ENCODE measurements at places on chromosomes 4 and X.

GRCh38 chr4:54586320-54586955 lies 71.3 kb upstream of the KIT start:
- DNase-seq = no peak

DNA sequence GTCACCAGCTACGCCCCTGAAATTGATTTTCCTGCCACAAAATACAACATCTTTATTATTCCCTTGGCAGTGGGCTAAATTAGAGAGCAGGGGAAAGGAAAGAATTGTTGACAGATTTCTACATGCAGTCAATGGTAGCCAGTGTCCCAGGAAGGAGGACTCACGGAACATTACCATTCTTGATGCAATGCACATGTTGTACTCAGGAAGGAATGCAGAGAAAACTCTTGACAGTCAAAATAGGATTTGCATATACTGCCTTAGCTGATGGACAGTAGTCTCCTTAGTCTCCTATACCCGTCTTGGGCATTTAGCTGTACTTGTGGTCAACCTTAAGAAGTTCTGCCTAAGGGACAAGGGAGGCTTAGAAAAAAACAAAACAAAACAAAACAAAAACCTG lies 158.0 kb upstream of the GYPA start:
- no peak for DNase-seq

DNA sequence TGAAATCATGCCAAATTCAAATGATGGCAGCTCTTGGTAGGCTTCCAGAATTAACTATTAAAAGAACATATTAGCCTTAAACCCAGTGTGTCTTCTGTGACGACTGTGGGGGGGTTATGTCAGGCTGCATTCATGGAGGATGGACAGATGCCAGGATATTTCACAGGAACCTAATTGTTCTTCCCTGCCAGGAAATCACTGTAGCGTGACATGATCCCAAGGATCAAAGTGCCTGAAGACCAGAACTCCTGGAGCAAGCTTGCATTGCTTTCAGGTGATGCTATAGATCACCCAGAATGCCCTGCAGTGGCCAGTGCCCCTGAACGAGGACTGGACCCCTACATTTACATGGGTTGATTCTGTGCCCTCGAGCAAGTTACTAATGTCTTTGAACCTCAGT lies 1093.0 kb upstream of the TENM3 start:
- no peak for DNase-seq

GRCh38 chr4:39846705-39847104 lies 131.0 kb downstream of the PDS5A start:
- DNase-seq = no peak

GRCh38 chr4:24889991-24890390 lies 22.9 kb downstream of the CCDC149 start:
- DNase-seq = no peak

DNA sequence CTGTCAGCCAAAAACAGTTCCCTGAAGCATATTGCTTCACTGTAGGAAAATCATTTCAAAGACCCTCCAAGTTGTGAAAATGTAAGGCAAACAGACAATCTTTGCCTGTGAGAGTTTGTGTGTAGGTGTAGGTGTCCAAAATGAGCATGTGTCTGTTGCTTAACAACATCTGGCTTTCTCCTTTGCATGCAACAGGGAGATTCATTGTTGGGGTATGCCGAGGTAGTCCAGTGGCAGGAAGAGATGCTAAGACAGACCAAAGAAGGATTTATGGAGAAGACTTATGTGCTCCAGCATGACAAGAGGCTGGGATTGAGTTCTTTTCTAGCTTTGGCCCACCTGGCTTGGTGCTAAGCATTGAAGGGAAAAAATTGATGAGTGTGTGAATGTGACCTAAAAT lies 29.8 kb upstream of the SMAD1 start:
- DNase-seq = no peak

GRCh38 chrX:78665342-78665741 lies 6.2 kb upstream of the RTL3 start:
- no peak for DNase-seq

- DNase-seq = no peak
Measured at GRCh38 chr4:183828125-183828524, 77.0 kb upstream of the STOX2 start.

DNA sequence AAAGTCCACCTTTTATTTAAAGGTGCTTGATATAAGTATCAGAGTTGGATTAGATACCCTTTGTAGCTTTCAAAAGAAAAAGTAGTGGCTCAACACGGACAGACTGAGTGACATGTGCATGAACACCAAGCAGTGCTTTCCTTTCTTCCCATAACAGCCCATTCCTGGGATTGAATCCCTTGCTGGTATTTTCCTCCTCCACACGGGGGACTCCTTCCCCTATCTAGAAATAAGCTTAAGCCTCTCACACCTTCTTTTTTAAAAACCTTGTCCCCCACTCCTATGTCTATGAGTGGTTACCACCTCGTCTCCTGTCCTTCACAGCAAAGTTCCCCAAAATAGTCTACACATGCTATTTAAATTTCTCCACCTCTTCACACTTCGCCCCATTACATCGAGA lies 5.1 kb downstream of the AP1S2 start:
- DNase-seq = no peak

DNA sequence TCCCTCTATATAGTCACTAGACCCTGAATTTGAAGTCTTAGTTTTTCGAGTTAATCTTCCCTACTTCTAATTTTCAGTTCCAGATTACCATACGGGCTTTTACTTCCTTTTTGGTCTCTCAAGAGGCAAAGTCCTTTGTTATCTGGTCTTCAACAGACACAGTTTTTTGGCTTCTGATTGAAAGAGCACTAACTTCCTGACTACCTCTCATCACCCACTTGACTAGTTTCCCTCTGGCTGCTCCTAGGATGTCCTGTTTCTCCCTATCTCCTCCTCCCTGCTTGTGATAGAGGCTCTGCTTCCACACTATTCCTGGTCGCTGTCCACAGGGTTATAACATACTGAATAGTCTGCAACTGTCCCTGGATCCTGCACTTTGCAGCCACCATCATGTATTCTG lies 16.7 kb upstream of the WDR44 start:
- DNase-seq = no peak

- peak; percentile 68 for DNase-seq
Measured at GRCh38 chr4:77074981-77075855, 571 bp downstream of the CCNI start.

DNA sequence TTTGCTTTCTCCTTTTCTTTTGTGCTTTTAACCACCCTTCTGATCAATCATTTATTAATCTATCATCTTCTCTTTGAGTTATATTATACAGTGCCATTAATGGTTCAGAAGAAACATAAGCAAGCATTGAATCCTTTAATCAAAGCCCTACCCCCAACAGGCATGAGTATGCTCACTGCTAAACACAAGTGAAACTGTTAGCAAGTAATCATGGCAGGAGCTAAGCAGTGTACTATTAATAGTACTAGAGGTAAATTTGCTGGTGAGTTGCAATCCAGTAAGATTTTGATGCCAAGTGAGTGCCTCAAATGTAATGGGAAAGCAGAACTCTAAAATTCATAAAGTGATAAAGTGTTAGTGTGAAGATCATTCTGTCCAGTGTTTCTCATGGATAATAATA lies 57.2 kb downstream of the FNIP2 start:
- no peak for DNase-seq

DNA sequence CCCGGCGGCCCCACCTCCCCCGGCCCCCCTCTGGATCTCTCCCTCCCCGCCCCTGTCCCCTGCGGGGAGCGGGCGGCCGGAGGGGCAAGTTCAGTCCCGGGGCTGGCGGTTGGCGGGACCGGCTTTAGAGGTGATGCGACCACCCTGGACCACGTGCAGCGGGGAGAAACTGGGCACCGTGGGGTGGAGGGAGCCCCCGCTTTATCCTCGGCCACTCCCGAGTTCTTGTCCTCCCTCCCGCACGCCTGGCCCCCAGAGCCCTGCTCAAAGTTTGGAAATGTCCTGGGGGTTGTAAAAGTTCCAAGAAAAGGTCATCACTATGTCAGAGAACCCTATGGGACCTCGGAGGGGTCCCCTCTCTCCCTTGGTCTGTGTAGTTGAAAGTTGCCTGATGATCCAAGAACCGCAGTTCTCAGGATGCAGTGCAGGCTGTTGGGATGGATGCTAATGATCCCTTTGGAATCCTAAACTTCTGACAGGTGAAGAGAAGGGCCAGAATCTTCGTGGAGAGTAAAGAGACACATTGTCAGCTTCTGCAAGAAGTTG lies 411 bp upstream of the VEGFC start:
- no peak for DNase-seq

- no peak for DNase-seq
Measured at GRCh38 chr4:4870576-4871241, 11.2 kb downstream of the MSX1 start.

DNA sequence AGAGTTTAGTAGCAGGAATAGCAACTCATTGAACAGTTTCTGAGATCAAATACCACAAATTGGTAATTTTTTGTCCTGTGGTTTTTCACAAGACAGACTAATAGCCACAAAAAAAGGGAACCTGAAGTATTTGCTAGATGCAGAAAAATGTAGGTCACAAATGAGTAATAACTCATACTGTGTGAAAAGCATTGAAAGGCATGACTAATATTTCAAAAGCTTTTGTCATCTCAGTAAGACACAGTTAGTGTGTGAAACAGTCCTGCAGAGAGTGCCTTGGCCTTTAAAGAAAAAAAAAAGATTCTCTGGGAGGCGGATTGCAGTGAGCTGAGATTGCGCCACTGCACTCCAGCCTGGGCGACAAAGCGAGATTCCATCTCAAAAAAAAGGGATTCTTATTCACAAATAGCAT lies 31.4 kb upstream of the SLC25A31 start:
- DNase-seq = no peak

GRCh38 chrX:42119076-42119475 lies 195.7 kb upstream of the CASK start:
- no peak for DNase-seq

DNA sequence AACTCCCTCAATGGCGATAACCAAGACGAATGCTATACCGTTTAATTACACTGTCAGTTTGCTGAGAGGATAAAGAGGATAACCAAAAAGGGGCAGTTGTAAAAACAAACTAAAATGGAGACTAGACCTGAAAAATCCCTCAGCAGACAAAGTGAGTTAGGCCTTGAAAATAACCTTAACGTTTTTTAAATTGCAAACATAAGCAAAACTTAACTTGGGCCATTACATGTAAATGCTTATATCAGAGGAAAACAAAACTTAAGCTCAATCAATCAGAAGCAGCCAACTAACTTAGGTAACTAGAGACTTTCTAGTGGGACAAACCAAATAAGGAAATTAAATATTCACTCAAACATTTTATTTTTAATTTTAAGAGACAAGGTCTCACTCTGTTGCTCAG lies 17.0 kb upstream of the TAPT1 start:
- DNase-seq = no peak

DNA sequence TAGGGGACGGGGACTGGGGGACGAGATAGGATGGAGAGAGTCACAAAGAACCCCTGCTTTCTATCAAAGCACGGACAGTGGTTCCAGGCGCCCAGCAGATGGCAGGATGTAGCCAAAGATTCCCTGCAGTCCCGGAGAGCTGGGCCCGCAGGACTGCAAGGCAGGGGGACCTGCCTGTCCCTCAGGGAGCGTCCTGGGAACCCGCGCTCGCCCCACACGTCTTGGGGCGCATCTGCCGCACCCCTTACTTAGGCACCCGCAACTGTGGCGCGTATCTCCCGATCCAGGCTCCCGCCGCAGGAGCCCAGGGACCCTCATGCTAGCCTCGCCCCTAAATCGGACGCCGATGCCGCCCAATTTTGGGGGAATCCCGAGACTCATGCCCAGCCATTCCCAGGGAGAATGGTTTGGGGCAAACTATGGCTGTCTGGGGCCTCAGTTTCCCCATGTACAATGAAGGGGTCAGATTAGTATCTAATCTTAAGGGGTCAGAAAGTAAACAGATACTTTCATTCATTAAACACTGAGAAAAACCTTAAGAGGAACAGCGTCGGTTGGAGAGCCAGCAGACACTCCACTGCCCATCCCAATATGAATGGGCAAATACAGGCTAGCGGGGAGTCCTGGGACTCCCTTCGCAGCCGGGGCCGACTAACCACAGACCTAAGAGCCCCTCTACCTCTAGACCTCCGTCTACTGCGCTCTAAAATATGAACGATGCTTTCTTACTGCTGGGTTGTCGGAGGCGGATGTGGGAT lies 581 bp upstream of the STK32B start:
- DNase-seq = no peak

- DNase-seq = no peak
Measured at GRCh38 chrX:84339507-84340364, 151.7 kb upstream of the RPS6KA6 start.

DNA sequence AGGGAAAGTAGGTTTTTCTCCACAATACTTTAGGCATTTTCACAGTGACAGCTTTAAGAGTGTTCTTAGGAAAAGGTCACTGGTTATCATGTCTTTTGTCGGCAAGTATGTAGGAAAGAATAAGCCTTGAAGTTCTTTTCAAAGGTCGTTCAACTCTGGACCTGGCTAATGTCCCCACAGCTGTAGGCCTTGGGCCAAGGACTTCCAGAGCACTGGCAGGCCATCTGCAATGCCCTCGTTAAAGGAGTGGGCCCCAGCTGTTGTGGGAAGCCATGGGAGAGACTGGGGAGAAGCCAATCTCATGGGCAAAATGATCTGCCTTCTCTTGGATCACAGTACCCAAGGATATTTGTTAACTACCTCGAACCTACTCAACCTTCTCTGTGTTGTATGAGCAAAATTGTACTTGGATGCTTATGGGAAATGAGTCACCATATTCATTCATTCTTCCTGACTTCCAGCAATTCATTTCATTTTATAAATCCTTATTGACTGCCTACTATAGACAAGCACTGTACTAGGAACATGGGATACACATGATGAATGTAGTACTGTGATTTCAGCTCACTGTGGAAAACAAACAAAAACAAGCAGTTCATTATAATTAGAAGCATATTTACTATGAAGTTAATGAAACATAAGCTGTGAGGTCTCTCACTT lies 141.1 kb upstream of the KIT start:
- no peak for DNase-seq

DNA sequence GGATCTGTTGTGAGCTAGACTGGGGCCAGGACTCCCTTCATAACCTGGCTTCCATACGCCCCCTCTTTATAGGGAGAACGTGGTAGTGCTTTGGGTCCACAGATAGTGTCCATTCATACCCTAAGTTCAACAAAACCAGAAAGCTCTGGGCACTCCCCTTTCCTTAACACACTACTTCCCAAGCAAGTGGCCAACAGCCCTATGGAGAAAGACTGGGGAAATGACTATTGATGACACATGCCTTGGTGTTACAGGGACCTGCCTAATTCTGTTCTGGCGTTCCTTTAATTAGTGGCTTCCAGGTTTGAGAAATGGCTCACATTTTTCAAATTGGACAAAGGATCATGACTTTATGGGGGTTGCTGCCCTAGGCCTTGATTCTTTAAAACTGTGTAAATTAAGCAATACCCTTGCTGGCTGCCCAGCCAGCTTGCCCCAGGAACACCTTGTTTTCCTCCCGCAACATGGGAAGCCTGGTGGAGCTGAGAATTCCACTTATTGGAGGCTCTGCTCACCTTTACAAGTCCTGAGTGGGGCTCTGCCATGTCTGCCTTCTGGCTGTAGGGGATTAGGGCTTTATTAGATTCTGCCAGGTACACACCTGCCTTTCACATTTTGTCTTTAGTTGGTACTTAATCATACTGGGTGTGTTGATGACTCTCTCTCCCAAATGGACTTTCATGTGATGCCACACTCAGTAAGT lies 61.1 kb downstream of the RGS12 start:
- DNase-seq = no peak

- no peak for DNase-seq
Measured at GRCh38 chrX:11341274-11342201, 48.3 kb downstream of the AMELX start.

Measured in activated T-helper 1 cell treated with anti-CD3 and anti-CD28 coated beads, Interleukin-2, amount 50 U/mL, for 16 hours (primary cell).